Fibroblast of skin of right biceps (primary cell): ENCODE measurements at places on chromosomes 7 and 10.

- no peak for DNase-seq
Measured at GRCh38 chr7:33310546-33310945, 181.2 kb downstream of the BBS9 start.

GRCh38 chr7:29337546-29338116 lies 143.1 kb downstream of the CHN2 start:
- DNase-seq, result peak; percentile 32

- DNase-seq, result no peak
Measured at GRCh38 chr10:98556061-98556460, 109.3 kb upstream of the HPS1 start.

DNA sequence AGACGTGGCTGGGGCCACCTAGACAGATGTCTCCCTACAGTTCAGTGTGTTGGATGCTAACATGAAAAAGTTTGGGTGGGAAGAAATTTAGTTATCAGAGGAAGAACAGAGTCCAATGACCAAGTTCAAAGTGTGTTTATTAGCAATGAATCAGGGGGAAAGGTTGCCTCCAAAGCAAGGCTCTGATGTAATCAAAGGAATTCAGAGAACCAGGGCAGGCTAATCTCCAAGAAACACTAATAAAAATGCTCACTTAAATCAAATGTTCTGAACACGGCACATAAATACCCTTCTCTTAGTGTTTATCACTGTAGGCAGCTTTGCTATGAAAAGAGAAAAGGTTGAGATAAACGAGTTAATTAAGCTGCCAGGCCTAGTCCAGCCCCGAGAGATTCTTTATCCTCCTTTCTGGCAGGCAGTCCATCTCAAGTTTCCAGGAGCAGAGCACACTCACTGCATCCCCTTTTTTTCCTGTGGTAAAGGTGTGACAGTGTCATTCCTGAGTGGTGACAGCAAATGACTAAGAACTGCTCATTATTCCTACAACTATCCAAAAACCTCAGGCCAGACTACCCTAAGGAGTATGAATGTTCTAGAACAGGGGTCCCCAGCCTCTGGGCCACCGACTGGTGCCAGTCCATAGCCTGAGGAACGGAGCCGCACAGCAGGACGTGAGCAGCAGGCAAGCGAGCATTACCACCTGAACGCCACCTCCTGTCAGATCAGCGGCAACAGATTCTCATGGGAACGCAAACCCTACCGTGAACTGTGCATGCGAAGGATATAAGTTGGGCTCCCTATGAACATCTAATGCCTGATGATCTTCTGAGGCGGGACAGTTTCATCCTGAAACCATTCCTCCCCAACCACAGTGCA lies 66.9 kb upstream of the FHIP2A start:
- peak; percentile 63 for DNase-seq

- no peak for DNase-seq
Measured at GRCh38 chr10:60358282-60358681, 31.4 kb downstream of the ANK3 start.

- DNase-seq, result no peak
Measured at GRCh38 chr7:101122933-101123702, 3.8 kb upstream of the SERPINE1 start.

GRCh38 chr7:18145160-18145559 lies 117.5 kb upstream of the PRPS1L1 start:
- no peak for DNase-seq

GRCh38 chr10:17984563-17984962 lies 32.8 kb downstream of the SLC39A12 start:
- no peak for DNase-seq
